Calu3 (cell line): ENCODE measurements at places on chromosomes 2 and 18. TPM values are rescaled to one million over a fixed set of nuclear protein-coding genes. Genes with fewer than 3 reads are reported as not detected.

The GTF2A1L gene
- not detected in 2 replicates for total RNA-seq

The RABL2A gene
- total RNA-seq, result 25.6 and 29.6 TPM in 2 replicates

The ZNF516 gene
- total RNA-seq, result 41.6 and 44.2 TPM in 2 replicates

The MBOAT2 gene
- 36.8 and 40.9 TPM in 2 replicates for total RNA-seq

The POU3F3 gene
- total RNA-seq, result not detected in 2 replicates

The SALL3 gene
- not detected in 2 replicates for total RNA-seq

The CYP1B1 gene
- 34.4 and 36.5 TPM in 2 replicates for total RNA-seq

GRCh38 chr2:57962861-57963260 lies 83.7 kb upstream of the VRK2 start:
- H3K36me3 ChIP-seq, result no peaks in the 10 kb centered on the region
- no peaks in the 10 kb centered on the region for H3K4me1 ChIP-seq
- H3K27ac ChIP-seq, result no peak overlapping the region
- no peaks in the 10 kb centered on the region for H3K27me3 ChIP-seq

GRCh38 chr18:58180738-58181353 lies 136.8 kb downstream of the NEDD4L start:
- peak overlapping the region; percentile 22 for H3K4me3 ChIP-seq
- peaks cover 80% of the 10 kb centered on the region for H3K4me1 ChIP-seq
- H3K36me3 ChIP-seq, result peaks cover 25% of the 10 kb centered on the region

DNA sequence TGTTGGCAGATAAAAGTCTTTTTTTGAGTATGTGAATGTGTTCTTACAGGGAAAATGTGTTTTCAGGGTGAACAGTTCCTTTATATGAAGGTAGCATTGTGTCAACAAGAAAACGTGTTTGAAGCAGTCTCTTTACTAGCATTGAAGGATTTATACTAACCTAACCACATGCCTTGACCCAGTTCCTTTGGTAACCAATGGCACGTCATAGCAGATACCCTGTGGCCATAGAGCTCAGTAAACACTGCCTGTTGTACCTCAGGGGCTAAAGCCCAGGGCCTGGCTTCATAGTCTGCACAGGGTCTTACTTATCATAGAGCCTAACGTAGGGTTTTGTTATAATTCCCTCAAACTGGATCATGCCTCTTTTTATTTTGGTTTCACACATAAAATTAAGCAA lies 32.1 kb upstream of the NFU1 start:
- H3K4me3 ChIP-seq, result no peak overlapping the region
- no peak for DNase-seq
- H3K36me3 ChIP-seq, result no peaks in the 10 kb centered on the region
- no peaks in the 10 kb centered on the region for H3K27me3 ChIP-seq
- no peaks in the 10 kb centered on the region for H3K4me1 ChIP-seq

GRCh38 chr2:196263181-196263747 lies 91.9 kb upstream of the STK17B start:
- no peak for DNase-seq
- no peak overlapping the region for H3K27ac ChIP-seq
- H3K36me3 ChIP-seq, result no peaks in the 10 kb centered on the region
- H3K4me1 ChIP-seq, result peaks cover 18% of the 10 kb centered on the region

- no peaks in the 10 kb centered on the region for H3K27me3 ChIP-seq
- no peak overlapping the region for H3K4me3 ChIP-seq
- peaks cover 5% of the 10 kb centered on the region for H3K36me3 ChIP-seq
- no peaks in the 10 kb centered on the region for H3K4me1 ChIP-seq
- H3K27ac ChIP-seq, result no peak overlapping the region
- no peak for DNase-seq
These were observed 53.2 kb downstream of the FAM168B start for GRCh38 chr2:131039908-131040660.

- H3K27me3 ChIP-seq, result peaks cover 46% of the 10 kb centered on the region
- H3K4me3 ChIP-seq, result no peak overlapping the region
- DNase-seq, result no peak
- peaks cover 6% of the 10 kb centered on the region for H3K36me3 ChIP-seq
- peaks cover 18% of the 10 kb centered on the region for H3K4me1 ChIP-seq
- H3K27ac ChIP-seq, result no peak overlapping the region
These were observed 132.6 kb upstream of the ZNF236 start for GRCh38 chr18:76689646-76690264.

- H3K27ac ChIP-seq, result no peak overlapping the region
- DNase-seq, result no peak
- H3K36me3 ChIP-seq, result peaks cover 5% of the 10 kb centered on the region
- H3K4me3 ChIP-seq, result no peak overlapping the region
These were observed 18.4 kb upstream of the PRLH start for GRCh38 chr2:237547841-237548416.

DNA sequence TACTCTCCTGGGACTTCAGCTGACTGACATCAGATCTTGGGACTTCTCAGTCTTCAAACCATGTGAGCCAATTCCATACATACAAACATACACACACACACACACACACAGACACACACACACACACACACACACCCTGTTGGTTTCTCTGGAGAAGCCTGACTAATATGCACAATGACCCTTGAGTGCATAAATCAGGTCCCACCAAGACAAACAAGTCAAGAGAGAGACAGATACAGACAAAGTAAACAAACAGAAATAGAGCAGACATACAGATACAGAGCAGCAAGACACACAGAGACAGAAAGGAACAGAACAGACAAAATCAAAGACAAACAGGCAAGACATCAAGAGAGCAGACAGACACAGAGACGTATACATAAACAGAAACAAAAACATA lies 43.8 kb upstream of the DDX18 start:
- peaks cover 8% of the 10 kb centered on the region for H3K4me1 ChIP-seq
- H3K27ac ChIP-seq, result no peak overlapping the region
- no peaks in the 10 kb centered on the region for H3K36me3 ChIP-seq
- no peak for DNase-seq

DNA sequence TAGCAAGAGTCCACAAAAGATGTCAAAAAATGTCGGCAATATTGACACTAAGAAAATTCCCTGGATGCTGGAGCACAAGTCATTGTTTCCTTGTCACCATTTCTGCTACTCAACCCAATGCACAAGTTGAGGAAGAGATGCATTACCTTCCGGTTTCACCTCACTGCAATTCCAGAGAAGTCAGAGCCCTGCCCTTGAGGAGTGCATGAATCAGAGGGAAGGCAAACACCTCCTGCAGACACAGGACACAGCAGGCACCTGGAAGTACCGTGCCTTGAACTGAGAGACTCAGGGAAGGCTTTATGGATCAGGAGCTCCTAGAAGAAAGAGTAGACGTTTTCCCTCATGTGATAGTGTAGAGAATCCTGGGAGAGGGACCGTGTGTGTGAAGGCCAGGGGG lies 62.7 kb upstream of the ARL4C start:
- no peaks in the 10 kb centered on the region for H3K4me1 ChIP-seq
- no peak overlapping the region for H3K4me3 ChIP-seq
- no peaks in the 10 kb centered on the region for H3K36me3 ChIP-seq
- no peak overlapping the region for H3K27ac ChIP-seq

DNA sequence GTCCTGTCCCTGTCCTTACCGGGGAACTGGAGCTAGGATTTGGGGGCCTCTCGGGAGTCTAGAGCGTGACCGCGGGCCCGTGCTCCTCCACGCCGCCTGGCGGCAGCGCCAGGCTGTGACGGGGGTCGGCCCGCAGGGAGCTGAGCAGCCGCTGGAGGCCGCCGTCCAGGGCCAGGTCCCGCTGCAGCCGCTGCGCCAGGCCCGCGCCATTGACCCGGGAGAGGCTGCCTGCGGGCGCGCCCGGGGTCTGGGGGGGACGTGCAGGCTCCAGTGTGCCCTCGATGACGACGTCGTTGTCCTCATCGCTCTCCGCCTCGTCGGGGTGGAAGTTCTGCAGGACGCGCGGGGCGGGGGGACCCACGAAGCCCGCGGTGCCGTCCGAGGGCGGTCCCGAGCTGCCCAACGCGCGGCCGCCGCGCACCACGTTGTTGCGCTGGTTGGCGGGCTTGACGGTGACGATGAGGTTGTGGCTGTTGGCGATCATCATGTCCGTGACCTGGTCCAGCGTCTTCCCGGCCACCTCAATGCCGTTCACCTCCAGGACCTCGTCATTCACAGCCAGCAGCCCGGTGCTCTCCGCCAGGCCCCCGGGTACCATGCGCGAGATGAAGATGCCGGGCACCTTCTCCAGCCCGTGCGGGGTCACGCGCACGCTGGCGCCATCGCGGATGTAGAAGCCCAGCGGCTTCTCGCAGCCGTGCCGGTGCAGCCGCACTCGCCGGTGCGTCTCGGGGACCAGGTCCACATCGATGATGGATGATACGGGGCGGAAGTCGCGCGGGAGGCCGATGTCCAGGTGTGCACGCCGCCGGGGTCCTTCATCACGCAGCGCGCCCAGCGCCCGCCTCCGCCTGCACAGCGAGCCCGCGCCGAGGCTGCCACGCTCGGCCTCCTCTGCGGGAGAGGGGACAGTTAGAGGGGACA lies 50.9 kb downstream of the ADNP2 start:
- no peak for DNase-seq
- H3K36me3 ChIP-seq, result peaks cover 5% of the 10 kb centered on the region
- H3K27me3 ChIP-seq, result no peaks in the 10 kb centered on the region

GRCh38 chr2:75808793-75809535 lies 98.2 kb upstream of the GCFC2 start:
- no peaks in the 10 kb centered on the region for H3K4me1 ChIP-seq
- no peaks in the 10 kb centered on the region for H3K27me3 ChIP-seq
- no peak overlapping the region for H3K4me3 ChIP-seq
- H3K36me3 ChIP-seq, result no peaks in the 10 kb centered on the region

DNA sequence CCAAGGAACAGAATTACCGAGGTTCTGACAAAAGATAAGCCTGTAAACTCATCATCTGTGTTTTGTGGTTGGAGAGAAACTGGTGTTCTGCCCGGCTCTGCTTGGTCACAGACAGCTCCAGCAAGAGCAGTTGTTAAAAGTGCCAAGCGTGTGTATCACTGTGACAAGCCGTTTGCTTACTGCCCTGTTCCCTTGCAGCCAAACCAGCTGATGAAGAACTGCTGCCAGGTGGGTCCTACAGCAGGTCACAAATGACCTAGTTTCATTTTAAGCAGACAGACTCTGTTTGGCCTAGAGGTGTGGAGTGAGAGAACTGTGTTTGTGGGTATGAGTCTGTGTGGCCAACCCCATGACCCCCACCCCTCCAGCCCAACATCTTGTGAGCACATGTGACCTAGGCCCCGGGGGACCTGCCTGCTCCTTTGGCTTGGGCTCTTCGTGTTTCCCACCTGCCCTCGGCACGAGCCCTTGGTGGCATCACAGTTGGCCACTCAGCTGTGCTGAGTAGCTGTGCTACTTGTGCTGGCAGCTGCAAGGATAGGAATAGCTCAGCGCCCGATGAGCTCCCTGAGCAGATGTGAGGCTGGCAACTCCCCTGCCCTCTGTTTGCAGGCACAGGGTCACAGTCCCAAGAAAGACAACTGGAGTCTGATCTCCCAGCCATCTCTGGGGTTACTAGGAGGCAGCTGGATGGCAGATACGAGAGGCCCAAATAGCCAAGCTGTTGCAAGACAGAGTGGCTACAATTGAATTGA lies 9.7 kb downstream of the OXER1 start:
- no peak overlapping the region for H3K27ac ChIP-seq
- no peak for DNase-seq
- no peaks in the 10 kb centered on the region for H3K36me3 ChIP-seq
- H3K27me3 ChIP-seq, result no peaks in the 10 kb centered on the region
- no peak overlapping the region for H3K4me3 ChIP-seq
- no peaks in the 10 kb centered on the region for H3K4me1 ChIP-seq

- H3K4me3 ChIP-seq, result no peak overlapping the region
- H3K27ac ChIP-seq, result no peak overlapping the region
- DNase-seq, result no peak
These were observed 20.2 kb upstream of the MRO start for GRCh38 chr18:50839996-50840395.

GRCh38 chr2:218019411-218020060 lies 16.7 kb upstream of the TNS1 start:
- H3K4me3 ChIP-seq, result no peak overlapping the region
- no peaks in the 10 kb centered on the region for H3K4me1 ChIP-seq
- no peaks in the 10 kb centered on the region for H3K36me3 ChIP-seq
- peaks cover 50% of the 10 kb centered on the region for H3K27me3 ChIP-seq

DNA sequence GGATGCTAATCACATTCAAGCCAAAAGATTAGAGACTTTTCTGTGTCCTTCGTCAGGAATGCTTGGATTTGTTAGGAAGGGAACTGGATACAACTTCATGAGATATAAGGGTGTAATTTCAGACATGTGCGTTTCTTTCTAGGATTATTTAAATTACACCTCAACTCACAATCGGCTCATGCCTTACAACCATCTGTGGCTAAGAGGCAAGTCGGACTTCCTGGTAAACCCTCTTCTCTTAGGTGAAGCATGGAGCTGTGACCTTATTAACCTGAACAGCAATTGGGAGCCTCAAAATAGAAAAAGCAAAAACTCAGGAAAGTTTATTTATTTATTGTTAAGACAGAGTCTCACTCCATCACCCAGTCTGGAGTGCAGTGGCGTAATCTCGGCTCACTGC lies 61.8 kb downstream of the SEMA4F start:
- H3K36me3 ChIP-seq, result peaks cover 12% of the 10 kb centered on the region
- no peak for DNase-seq
- H3K4me3 ChIP-seq, result peak overlapping the region; percentile 75

GRCh38 chr18:68764016-68764415 lies 33.9 kb upstream of the CCDC102B start:
- no peaks in the 10 kb centered on the region for H3K36me3 ChIP-seq
- no peak for DNase-seq
- H3K4me1 ChIP-seq, result no peaks in the 10 kb centered on the region
- H3K4me3 ChIP-seq, result no peak overlapping the region
- no peak overlapping the region for H3K27ac ChIP-seq
- no peaks in the 10 kb centered on the region for H3K27me3 ChIP-seq

DNA sequence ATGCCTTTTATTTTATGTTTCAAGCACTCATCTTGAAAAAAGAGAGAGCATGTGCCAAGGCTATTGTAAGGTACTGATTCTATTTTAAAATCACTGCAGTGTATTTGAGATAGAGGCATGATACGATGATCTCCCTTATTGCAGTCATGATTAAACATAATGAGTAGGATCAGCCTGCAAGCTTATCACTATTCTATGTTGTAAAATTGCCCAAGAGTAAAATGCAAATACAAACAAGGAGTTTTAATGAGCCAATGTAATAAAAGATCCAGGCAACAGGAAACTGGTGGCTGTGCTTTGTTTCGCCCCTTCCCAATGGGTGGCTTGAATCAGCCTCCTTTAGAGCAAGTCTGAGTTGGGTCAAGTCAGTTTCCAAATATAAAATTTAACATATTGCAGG lies 116.4 kb upstream of the RBMS1 start:
- no peak overlapping the region for H3K4me3 ChIP-seq
- no peaks in the 10 kb centered on the region for H3K36me3 ChIP-seq
- H3K27ac ChIP-seq, result no peak overlapping the region
- no peak for DNase-seq
- H3K27me3 ChIP-seq, result no peaks in the 10 kb centered on the region

DNA sequence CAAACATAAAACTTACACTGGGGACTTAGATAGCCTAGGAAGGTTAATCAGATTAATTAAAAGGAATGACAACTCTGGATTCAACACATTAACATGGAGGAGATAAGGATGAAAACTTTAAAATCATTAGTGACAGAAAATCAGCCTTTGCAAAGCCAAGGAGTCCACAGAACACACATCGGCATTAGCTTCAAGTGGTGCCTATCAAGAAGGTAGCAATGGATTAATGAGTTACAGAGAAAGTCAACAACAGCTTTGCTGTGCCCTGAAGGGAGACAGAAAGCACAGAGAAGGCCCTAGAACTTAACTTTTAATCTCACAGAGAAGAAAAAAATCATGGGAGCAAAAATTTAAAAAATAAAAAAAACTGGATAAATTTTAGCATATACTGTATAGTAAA lies 88.6 kb downstream of the KCNH7 start:
- H3K36me3 ChIP-seq, result no peaks in the 10 kb centered on the region
- no peak for DNase-seq
- peaks cover 15% of the 10 kb centered on the region for H3K4me1 ChIP-seq
- no peak overlapping the region for H3K4me3 ChIP-seq

- H3K27me3 ChIP-seq, result no peaks in the 10 kb centered on the region
- no peak overlapping the region for H3K27ac ChIP-seq
- H3K36me3 ChIP-seq, result no peaks in the 10 kb centered on the region
- no peak for DNase-seq
These were observed 201.6 kb downstream of the SETBP1 start for GRCh38 chr18:44882163-44882868.
